RPMI7951 (cell line): ENCODE measurements at places on chromosomes 3 and 15.

DNA sequence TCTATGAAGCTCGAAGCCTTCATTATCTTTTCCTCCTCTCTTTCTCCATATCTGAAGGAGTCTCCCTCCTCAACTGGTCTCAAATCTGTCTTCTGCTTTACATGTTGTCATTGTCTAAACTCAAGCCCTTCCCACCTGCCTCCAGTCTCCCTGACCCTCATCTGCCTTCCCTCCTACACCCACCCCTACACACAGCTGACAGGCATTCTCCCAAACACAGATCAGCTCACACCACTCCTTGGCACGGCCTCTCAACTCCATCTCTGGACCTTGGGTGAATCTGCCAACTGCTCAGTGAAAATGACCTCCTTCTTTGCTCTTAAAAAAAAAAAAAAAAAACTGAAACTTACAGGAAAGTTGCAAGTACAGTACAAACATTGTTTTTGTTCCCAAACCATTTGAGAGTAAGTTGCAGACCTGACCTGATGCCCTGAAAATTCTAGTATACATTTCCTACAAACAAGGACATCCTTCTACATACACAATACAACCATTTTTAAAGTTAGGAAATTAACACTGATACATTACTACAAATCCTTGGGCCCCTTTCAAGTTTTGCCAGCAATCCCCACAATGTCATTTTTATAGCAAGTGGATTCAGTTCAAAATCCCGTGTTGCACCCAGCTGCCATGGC lies 49.4 kb upstream of the UBE2E1 start:
- no peak for DNase-seq

DNA sequence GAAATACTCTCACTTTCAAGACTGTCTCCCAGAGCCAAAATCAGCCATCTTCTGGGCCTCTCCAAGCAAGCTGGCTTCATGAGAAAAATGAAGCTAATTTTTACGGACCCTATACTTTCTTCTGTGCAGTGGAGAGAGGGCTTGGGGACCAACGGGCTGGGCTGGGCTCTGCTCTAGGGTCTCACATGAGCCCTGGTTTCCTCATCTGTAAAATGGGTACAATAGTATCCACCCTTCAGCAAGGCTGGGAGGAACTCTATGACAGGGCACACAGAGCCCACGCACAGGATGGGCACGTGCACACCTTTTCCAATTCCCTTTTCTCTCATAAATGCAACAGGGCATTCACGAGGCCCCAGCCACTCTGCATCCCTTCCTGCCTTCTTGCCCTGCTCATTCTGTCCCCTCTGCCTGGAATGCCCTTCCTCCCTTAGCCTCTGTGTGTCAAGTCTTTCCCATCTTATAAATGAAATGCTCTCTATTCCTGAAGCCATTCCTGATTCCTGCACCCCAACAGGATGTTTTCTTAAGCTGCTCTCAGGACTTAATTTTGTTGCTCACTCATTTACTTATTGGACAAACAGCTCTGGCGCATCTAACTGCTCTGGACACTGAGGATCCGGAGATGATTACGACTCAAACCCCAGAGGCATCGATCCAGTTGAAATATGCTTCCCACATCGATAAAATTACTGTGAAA lies 32.9 kb upstream of the SEC13 start:
- no peak for DNase-seq

- no peak for DNase-seq
Observed at GRCh38 chr3:28553175-28553574, 204.6 kb upstream of the AZI2 start.

DNA sequence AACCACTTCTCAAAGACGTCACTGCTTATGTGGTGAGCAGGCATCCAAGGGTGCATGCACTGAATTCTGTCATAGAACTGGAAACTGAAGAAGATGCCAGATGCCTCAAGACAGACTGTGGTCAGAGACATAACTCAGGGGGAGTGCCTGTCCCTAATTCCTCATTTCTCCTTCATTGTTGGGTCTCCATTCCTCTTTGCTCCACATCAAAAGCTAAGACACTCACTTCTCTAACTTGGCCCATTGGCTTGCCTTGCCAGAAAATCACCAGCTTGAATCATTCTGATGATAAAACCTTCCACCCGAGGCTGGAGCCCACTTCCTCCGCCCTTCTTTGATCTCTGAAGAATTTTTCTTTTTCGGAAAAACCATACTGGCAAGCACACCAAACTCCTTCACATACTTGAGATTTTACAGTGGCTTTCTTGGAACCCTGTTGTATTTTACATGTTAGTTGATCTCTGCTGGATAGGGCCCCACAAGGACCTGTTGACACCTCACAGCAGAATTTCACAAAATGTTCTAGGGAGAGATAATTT lies 69.9 kb downstream of the COL8A1 start:
- peak; percentile 82 for DNase-seq
